ENCODE measurements at places on chromosomes 1 and 21. TPM values are rescaled to one million over a fixed set of nuclear protein-coding genes. Genes with fewer than 3 reads are reported as not detected.

Gene ARHGAP30
- polyA plus RNA-seq, result 4.6 TPM

Gene EPHA8
- not detected for polyA plus RNA-seq

GRCh38 chr1:105485207-105485606 is 1571.3 kb upstream of the PRMT6 start:
- no peaks in the 10 kb centered on the region for H3K27me3 ChIP-seq
- H3K4me1 ChIP-seq, result no peaks in the 10 kb centered on the region
- H3K36me3 ChIP-seq, result no peaks in the 10 kb centered on the region
- H3K4me3 ChIP-seq, result no peak overlapping the region
- H3K27ac ChIP-seq, result no peak overlapping the region

- H3K36me3 ChIP-seq, result no peaks in the 10 kb centered on the region
- peak; percentile 69 for DNase-seq
- peaks cover 23% of the 10 kb centered on the region for H3K4me1 ChIP-seq
- peaks cover 21% of the 10 kb centered on the region for H3K27me3 ChIP-seq
These were observed 28.4 kb upstream of the TMEM52 start for GRCh38 chr1:1947493-1947892.

DNA sequence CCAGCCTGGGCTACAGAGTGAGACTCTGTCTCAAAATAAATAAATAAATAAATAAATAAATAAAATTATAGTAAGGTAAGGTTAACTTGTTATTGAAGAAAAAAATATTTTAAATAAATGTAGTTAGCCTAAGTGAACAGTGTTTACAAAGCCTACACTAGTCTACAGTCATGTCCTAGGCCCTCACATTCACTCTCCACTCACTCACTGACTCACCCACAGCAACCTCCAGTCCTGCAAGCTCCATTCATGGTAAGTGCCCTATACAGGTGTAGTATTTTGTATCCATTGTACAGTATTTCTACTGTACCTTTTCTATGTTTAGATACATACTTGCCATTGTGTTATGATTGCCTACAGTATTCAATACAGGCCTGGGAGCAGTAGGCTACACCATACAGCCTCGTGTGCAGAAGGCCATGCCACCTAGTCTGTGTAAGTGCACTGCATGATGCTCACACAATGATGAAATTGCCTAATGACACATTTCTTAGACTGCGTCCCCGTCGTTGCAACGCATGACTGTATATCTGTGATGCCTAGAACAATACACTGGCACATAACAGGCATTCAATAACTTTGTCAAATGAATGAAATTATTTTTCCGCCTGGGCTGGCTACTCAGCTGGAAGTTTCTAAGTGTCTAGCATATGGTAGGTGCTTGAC is 14.8 kb downstream of the KCNN3 start:
- no peak overlapping the region for H3K4me3 ChIP-seq
- DNase-seq, result no peak
- H3K27ac ChIP-seq, result no peak overlapping the region
- no peaks in the 10 kb centered on the region for H3K4me1 ChIP-seq
- H3K36me3 ChIP-seq, result no peaks in the 10 kb centered on the region

DNA sequence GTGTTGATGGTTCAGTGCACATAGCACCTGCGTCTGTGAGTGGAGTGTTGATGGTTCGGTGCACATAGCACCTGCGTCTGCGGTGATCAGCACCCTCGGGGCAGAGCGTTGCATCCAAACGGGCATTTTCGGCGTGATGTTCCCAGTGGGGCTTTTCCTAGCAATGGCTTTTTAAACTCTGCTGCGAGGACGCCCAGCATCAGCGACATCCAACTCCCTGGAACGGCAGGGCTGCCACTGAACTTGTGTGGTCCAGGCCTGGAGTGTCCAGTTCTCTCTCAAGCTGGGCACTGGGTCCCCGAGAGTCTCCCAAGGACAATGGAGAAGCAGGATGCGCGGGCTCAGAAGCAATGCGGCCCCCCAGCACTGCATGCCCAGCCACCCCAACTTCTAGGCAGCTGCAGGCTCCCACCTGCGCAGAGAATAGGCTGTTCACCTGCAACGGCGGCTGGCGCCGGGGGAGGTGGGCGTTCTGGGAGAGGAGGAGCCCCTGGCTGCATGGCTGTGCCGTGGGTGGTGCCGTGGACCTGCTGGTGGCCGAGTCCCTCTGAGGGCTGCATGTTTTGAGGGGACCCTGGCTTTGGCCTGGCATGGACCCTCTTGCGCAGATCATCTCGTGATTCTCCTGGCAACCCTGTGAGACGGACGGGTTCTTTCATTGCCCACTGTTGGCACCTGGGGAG is 10.1 kb upstream of the C1orf174 start:
- H3K36me3 ChIP-seq, result no peaks in the 10 kb centered on the region
- H3K4me3 ChIP-seq, result no peak overlapping the region
- H3K27ac ChIP-seq, result no peak overlapping the region
- DNase-seq, result no peak

- no peak for DNase-seq
- H3K27ac ChIP-seq, result no peak overlapping the region
- H3K4me3 ChIP-seq, result no peak overlapping the region
These were observed 20.1 kb downstream of the PLCH2 start for GRCh38 chr1:2496087-2496622.

Data from stomach (tissue), 19 donors.